ENCODE measurements at places on chromosomes 3 and 15.

DNA sequence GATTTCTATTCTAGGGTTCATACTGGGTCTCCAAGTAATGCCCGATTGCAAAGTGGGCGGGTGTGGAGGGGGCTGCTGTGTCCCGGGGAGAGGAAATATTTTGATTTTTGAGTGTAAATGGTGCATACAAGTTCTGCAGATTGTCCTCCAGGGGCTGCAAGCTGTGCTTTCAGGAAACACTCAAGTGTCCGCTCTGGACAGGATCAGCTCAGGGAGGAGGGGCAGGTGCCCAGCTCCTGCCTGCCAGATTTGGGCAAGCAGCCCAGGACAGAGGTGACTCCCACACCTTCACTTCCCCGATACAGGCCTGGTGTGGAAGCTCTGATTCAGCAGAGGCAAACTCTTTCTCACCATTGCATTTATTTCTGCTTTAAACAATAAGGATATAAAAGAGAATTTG lies 142.7 kb downstream of the ALDH1A2 start:
- DNase-seq, result no peak

DNA sequence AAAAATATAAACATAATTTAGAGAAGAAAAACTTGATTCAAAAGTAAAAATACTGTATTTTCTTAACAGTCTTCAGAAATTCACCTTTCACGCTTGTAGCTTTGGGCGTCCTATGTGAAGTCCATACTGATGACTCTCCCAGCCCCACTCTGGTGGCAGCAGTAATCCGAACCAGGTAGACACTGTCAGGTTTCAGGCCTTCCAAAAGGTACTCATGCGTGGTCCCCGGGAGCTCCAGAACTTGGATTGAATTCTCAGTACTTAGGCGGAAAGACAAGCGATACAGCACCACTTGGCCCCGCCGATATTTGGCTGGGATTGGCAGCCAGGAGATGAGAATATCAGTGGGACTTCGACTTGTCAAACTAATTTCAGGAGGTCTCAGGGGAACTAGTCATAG lies 69.7 kb downstream of the PRTG start:
- DNase-seq, result no peak

GRCh38 chr3:128448491-128448890 lies 18.2 kb downstream of the DNAJB8 start:
- DNase-seq, result no peak

DNA sequence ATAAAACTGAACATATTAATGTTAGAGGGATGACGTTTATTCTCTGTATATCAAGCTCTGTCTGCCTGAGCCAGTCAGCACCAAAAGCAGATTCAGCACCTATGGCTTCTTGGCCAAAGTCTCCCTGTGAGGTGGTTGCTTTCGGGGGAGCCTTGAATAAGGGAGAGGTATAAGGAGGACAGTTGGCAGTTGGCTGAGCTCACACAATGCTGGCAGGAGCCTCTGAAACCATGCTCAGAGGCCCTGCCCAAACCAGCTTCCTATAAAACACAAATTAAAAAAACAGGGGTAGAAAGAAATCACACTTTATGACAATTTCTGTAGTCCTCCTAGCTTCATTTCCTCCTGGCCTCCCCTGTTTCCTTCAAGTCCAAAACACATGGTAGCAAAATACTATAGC lies 18.8 kb downstream of the ARHGEF3 start:
- no peak for DNase-seq
